ENCODE measurements at places on chromosomes 13 and 19.

DNA sequence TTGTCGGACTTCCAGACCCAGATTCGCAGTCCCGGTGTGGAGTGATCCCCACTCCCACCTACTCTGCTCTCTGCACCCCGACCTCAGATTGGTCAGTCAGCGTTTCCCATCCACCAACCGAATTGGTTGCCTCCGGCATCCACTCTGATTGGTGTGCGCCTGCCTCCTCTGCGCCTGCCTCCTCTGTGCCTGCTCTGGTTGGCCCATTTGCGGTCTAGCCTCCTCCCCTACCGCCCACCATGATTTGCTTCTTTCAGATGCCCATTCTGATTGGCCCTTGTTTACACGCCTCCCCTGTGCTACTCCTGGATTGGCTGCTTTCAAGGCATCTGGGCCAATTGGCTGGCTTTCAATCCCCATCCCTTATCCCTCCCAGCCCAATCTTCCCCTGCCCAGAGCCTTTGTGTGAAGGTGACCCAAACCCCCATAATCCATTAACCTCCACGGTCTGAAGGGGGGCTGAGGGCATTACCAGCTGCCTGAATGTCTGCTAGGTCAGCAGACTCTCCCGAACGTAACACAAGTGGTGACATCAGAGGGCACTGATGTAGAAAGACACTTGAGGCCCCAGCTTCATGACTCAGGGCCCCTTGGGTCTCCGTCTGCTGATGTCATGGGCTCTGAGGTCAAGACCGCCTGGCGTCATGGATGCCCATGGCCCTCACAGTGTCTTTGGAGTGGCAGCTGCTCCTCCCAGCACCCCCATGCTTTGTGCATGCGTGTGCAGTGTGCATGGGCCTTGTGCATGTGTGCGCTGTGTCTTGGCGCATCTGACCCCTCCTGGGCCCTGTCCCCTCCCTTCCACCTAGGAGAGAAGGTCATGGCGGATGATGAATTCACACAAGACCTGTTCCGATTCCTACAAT is 80.4 kb downstream of the MAP4K1 start:
- DNase-seq = no peak

DNA sequence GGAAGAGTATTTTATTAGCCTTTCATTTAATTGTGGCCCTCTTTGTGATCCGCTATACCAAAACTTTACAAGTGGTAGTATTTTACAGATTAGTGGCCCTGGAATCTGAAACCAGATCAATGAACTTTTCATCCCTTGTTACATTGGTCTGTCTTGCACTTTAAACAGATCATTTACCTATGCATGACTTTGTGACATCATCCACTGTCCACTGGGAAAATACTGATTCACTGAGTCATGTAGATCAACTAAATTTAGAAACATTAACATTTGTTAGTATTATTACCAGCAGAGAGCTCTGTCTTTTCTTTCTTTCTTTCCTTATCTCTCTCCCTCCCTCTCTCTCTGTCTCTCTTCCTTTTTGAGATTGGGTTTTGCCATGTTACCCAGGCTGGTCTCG is 17.5 kb downstream of the PCDH8 start:
- DNase-seq = no peak

DNA sequence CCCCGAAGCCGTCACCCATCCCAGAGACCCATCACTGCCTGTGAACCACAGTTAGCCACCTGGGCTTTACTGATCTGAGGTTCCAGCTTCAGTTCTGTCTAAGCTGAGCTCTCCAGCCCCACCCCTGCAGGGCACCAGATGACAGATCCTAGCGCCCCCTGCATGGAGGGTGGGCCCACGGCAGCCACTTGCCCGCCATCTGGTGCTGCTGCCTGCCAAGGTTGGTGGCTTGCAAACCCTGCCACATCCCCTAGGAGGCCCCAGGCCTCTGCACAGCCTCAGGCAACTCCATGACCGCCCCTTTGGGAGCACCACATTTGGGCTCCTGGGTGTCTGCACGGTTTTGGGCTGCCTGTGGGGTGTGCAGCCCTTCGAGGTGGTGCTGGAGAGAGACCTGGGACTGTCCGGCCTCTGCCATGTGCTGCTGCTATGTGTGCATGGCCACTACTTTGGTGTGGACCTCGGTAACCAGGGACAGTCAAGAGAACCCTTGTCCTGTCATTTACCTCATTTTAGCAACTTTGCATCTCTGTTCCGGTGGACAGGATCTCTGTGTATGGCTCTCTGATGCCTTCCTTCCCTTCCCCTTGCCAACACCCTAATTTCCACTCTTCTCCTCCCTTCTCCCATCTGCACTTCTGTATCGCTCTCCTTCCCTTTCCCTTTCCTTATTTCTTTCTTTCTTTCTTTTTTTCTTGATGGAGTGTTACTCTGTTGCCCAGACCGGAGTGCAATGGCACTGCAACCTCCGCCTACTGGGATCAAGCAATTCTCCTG is 17.4 kb upstream of the SDHAF1 start:
- DNase-seq = no peak

DNA sequence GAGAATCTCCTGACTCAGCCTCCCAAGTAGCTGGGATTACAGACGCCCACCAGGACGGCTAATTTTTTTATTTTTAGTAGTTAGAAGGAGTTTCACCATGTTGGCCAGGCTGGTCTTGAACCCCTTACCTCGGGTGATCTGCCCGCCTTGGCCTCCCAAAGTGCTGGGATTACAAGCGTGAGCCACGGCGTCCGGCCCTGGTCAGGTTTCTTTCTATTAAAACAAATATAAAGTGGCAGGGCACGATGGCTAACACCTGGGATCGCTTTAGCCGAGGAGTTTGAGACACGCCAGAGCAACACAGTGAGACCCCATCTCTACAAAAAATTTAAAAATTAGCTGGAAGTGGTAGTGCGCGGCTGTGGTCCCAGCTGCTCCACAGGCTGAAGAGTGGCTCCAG is 1.5 kb upstream of the MED25 start:
- DNase-seq = no peak

GRCh38 chr13:40626561-40626960 is 39.9 kb downstream of the FOXO1 start:
- DNase-seq = no peak

- no peak for DNase-seq
Measured at GRCh38 chr19:4361152-4362046, 18.0 kb downstream of the MPND start.

DNA sequence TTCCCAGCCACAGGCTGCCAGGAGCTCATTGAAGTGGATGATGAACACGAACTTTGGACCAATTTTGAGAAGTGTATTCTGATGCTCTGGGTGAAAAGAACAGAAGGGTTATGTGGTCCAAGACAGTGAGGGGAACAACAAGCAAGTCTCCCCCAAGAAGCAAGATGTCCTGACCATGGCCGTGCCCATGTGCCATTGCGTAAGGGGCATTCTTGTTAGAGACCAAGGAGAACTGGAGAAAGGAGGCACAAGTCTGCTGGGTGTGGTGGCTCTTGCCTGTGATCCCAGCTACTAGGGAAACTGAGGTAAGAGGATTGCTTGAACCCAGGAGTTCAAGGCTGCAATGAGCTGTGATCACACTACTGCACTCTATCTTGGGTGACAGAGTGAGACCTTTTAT is 27.0 kb upstream of the UBAC2 start:
- DNase-seq = no peak

GRCh38 chr19:46766569-46767317 is 20.5 kb upstream of the STRN4 start:
- DNase-seq = peak; percentile 34

GRCh38 chr13:85603735-85604134 is 195.5 kb downstream of the SLITRK6 start:
- no peak for DNase-seq

DNA sequence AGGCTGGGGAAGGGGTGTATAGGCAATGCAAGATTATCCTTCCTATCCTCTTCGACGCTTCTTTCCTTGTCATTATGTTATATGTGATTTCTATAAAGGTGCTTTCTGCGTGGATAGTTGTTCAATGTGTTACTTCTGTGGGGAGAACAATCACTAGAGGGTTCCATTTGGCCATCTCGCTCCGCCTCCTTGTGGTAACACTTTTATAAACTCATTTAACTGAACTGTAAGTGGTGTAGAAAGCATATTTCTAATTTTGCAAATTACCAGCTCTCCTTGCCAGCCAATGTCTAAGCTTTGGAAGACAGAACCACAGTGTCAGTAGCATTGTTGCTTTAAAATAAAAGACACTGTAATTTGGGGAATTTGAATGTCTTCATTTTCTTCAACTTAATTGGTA is 1093.7 kb upstream of the MIR17HG start:
- no peak for DNase-seq

GRCh38 chr19:8505680-8506401 is 3.4 kb upstream of the PRAM1 start:
- DNase-seq = peak; percentile 75

GRCh38 chr13:27712421-27712820 is 79.9 kb upstream of the GSX1 start:
- DNase-seq = no peak

DNA sequence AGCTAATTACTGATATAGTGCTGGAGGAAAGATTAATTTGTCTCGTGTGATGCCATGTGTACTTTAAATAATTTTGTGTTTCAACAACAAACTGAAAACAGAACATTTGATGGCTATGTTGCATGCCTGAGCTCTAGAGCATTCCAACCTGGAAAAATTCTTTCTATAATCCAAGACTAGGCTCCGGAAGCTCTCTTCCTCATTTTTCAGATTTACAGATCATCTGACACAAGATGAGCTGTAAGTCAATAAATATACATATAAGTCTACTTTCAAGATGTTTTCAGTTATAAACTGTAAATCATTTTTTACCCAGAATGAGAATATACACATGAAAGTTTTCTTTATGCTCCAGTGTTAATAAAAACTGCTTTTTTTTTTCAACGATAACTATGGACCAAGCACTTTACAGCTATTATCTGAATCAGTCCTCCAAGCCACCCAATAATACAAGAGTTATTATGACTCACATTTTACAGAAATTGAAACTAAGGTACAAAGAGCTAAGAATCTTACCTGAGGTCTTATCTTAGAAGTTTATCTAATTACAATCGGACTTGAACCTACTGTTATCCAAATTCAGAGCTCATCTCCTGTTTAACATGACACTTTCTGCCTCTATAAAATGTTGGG is 6.4 kb upstream of the FOXO1 start:
- DNase-seq = no peak

DNA sequence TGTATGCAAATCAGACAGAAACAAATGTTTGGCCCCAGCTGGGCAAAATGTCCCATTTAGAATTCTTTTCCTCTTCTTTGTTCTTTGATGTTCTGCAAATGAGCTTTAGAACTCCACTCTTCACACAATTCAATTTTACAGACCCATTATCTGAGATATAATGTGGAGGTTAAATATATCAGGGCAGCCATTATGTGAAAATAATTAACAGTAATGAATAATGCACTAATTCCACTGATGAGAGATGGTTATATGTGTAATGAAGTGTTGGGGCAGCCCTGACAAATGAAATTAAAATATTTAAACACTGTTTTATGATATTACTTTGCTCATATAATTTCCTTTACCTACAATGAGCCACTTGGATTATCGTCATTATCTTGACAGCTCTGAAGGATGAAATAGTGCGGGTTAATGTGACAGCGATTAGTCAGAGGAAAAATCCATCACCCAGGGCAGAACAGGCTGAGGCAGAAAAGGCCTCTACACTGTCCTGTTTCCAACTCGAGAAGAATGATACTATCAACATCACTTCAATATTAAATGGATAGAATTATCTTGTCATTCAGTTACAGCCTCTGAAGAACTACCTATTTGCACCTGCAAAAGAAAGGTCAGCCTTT is 321.1 kb downstream of the RBM26 start:
- no peak for DNase-seq

- no peak for DNase-seq
Measured at GRCh38 chr13:51329606-51330005, 9.9 kb upstream of the SERPINE3 start.

GRCh38 chr19:1952635-1953034 is 11.7 kb downstream of the CSNK1G2 start:
- DNase-seq = no peak

- no peak for DNase-seq
Measured at GRCh38 chr13:98279473-98280175, 102.6 kb upstream of the RNF113B start.

GRCh38 chr13:37597477-37598025 is 1.0 kb downstream of the POSTN start:
- DNase-seq = no peak

DNA sequence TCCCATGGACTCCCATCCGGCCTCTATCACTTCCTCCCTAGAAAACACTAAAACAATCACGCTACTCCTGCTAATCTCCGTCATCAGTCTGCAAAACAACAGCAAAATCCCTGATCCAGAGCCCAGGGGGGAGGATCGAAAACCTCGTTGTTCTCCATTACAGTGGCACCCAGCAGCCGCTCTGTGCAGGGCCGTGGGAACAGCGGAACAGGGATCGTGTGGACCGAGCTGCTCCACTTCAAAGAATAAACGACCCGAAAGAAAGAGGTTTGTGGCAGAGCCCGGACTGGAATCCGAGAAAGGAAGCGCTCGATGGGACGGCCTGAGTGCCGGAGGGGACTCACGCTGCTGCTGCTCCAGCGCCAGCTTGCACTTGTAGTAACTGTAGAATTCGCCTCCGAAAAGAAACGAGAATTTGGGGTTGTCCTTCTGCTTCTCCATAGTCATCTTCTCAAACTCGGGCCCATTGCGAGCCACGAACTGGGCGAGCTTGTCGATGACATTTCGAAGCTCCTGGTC is 652 bp downstream of the CHERP start:
- no peak for DNase-seq

DNA sequence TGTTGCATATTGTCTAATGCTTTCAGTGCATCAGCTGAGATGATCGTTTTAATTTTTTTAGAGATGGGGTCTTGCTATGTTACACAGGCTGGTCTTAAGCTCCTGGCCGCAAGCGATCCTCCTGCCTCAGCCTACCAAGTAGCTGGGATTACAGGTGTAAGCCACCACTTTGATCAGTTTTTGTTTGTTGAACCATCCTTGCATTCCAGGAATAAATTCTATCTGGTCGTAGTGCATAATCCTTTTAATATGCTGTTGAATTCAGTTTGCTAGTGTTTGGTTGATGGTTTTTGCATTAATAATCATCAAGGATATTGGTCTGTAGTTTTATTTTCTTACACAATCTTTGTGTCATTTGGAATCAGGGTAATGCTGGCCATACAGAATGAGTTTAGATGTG is 4.4 kb downstream of the ZNF211 start:
- no peak for DNase-seq

DNA sequence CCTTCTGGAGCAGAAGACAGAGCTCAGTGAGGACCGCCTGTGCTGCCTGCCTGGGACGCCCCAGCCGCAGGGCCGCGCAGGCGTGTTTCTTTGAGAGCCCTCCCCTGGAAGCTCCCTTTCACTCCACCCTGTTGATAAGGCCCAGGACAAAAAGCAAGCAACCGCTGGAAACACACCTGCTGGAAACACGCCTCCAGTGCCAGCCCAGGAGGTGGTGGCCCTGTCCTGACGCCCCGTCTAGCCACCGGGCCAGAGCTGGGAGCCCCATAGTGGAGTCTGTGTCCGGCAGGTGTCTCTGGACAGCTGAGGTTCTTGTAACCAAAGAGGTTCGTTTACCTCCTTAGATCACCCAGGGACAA is 173.8 kb downstream of the KATNAL1 start:
- no peak for DNase-seq
